ENCODE measurements at places on chromosomes 5 and 9.

DNA sequence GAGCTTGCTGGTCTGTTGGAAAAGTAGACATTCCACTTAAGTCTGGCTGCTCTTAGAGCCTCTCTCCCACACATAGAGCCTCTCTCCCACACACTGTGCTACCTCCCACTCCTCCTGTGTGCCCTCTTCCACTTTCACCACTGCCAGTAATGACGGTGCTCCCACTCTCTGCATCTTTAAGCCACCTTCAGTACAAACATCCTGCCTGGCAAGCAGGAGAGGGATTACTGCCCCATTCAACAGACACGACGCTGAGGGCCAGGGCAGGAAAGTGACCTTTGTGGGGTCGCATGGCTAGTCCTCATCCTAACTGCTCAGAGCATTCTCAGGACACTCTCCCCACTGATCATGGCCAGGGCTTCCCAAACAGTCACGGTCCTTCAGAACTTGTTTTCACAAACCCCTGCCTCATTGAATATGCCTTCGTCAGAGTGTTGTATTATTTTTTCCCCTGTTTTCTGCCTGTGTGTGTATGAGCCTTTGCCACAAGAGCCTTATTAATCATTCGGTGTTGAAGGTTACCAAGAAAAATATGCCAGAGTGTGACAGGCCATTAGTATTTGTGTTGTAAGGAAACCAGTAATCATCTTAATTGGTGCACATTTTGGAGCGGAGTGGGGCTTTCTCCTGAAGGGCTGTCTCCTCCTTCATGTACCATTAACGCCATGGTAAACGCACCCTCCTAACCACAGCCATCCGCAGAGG lies 87.1 kb upstream of the SAP30L start:
- DNase-seq, result no peak

GRCh38 chr9:98686961-98687855 lies 21.5 kb downstream of the GABBR2 start:
- DNase-seq, result no peak

- DNase-seq, result no peak
Measured at GRCh38 chr5:137055271-137055872, 443.8 kb downstream of the SPOCK1 start.

DNA sequence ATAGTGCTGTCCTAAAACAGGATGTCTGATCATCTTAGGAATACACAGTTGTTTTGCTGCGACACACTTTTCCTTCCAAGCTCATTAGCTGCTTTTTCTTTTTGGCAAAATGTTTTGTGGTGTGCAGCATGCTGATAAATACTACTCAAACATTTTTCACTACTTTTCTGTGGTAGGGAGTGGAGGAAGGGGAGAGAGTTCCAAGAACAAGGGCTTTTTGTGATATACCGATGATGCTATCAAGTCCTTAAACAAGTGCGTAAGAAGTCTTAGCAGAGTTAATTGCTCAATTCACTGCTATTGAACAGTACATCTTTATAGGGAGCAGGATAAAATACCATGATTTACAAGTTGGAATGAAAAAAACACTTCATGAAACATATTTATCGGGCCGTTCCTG lies 23.6 kb upstream of the TEK start:
- no peak for DNase-seq

DNA sequence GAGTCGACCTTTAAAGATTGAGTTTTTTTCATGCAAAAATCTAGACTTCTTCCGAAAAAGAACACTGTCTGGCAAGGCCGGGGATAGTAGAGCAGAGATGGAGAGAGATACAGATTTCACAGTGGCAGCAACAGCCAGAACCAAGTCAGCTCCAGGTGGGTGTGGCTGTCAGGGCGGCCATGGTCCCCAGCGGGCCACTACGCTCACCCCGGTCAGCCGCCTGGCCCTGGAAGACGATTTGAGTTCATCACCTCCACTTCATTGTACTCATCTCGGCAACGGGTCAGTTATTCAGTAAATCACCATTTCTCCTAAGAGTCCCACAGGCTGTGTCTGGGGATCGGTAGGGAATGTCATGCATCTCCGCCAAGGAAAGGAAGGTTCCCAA lies 53.0 kb downstream of the ZNF354C start:
- DNase-seq, result no peak

DNA sequence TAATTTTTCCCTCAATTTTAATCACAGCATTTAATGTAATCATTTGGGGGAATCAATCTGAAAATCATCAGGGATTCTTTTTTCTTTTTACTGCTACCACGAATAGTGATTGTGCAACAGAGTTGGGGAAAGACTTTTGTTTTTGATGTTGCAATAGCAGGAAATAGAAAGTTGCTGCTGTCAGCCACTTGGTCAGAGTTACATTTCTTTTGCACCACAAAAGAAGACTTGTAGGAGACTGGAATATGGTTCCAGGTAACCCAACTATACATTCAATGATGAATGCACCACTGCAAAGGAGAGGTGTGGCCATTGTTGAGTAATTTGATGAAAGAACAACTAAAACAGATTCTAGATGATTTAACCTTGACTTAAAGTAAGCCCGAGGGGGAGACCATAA lies 46.3 kb upstream of the PALM2AKAP2 start:
- no peak for DNase-seq

- no peak for DNase-seq
Measured at GRCh38 chr5:176542135-176542595, 5.0 kb upstream of the RNF44 start.

GRCh38 chr5:135821802-135822201 lies 12.7 kb upstream of the SLC25A48 start:
- DNase-seq, result no peak

DNA sequence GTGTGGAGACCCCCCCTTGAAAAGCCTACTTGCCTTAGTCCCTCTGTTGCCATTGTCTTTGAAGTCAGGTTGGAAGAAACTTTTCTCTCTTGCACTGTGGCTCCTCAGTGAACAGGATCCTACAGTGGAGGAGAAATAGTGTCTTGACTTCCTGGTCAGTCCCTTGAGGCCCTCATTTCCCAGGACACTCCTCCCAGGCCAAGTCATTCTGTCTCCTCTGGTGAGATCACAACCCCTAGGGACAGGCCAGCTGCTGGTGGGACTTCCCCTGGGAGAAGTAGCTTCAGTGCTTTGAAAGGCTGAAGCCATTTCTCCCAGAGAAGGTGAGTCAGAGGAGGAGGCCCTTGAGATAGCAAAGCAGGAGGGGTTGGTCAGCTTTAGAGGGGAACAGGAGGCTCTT lies 10.1 kb upstream of the GRIA1 start:
- no peak for DNase-seq
